ENCODE measurements at places on chromosomes 11 and 22.

GRCh38 chr11:123560006-123560405, 94.4 kb downstream of the SCN3B start:
- H3K27ac ChIP-seq: peak overlapping the region; percentile 3
- peaks cover 15% of the 10 kb centered on the region for H3K4me1 ChIP-seq
- peak overlapping the region; percentile 78 for H3K4me3 ChIP-seq
- H3K36me3 ChIP-seq: no peaks in the 10 kb centered on the region
- H3K27me3 ChIP-seq: peaks cover 7% of the 10 kb centered on the region
- DNase-seq: peak; percentile 62

DNA sequence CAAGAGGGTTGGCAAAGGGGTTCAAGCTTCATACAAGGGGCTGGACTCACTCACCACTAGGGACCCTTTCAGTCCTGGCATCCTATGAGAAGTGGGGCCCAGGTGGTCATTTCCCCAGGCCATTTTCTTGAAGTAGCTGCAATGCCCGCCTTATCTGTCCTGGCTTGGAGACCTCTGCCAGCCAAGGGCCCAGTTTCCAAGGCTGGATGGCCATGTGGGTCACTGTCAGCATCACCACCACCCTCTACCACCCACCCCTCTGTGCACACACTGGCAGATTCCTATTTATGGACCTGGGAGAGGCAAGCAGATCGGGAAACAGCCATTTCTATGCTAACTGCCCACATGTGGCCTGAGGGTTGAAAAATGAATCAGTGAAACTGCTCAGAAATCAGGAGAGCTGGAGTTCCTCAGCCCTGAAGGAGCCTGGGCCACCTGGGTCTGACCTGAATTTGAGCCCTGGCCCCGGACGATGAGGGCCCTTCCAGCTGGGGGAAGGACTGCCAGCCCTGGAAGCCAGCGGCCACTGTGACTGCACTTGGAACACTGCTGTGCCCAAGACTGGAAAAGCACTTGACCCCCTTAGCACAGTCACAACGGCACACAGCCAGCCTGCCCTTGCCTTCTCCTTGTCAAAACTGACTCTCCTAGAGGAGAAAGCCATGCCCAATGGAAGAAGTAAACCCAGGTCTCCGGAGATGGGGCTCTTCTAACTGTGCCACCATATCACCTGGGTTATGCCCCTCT, 442.2 kb downstream of the BUD13 start:
- DNase-seq: no peak
- no peaks in the 10 kb centered on the region for H3K36me3 ChIP-seq
- H3K27ac ChIP-seq: no peak overlapping the region
- H3K4me3 ChIP-seq: no peak overlapping the region

DNA sequence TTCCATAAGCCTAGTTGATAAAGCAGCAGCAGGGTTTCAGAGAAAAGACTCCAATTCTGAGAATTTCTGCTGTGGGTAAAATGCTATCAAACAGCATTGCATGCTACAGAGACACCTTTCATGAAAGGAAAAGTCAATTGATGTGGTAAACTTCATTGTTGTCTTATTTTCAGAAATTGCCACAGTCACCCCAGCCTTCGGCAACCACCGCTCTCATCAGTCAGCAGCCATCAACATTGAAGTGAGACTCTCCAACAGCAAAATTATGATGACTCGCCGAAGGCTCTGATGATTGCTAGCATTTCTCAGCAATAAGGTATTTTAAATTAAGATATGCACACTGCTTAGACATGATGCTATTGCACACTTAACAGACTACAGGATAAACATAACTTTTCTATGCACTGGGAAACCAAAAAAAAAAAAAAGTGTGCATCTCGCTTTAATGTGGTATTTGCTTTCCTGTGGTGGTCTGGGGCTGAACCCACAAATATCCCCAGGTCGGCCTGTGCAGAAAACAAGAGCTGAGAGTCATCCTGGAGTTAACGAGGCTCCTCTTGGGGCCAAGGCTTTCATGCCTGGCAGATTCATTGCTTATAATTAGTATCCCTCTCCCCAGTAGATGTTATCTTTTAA, 192.1 kb downstream of the CTTN start:
- H3K4me3 ChIP-seq: no peak overlapping the region
- no peaks in the 10 kb centered on the region for H3K36me3 ChIP-seq
- peak; percentile 10 for DNase-seq
- H3K27me3 ChIP-seq: peaks cover 47% of the 10 kb centered on the region

DNA sequence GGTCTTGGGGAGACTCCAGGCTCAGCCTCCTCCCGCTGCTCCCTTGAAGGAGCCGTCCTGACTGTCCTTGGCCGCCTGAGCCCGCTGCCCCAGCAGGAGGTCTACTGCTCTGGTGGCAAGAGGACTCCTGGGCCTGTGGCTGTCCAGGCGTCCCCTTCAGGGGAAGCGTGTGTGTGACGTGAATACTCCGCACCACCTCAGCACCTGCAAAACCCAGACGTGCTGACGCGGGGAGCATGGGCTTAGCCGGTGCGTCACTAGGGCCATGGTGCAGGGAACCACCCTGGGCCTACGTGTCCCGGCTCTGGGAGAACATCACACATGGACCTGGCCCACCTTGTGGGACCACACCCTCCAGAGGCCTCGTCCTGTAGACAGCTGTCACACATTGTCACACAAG, 30.2 kb upstream of the BRSK2 start:
- no peak overlapping the region for H3K4me3 ChIP-seq
- no peaks in the 10 kb centered on the region for H3K36me3 ChIP-seq
- H3K4me1 ChIP-seq: no peaks in the 10 kb centered on the region
- H3K27me3 ChIP-seq: peaks cover 9% of the 10 kb centered on the region

DNA sequence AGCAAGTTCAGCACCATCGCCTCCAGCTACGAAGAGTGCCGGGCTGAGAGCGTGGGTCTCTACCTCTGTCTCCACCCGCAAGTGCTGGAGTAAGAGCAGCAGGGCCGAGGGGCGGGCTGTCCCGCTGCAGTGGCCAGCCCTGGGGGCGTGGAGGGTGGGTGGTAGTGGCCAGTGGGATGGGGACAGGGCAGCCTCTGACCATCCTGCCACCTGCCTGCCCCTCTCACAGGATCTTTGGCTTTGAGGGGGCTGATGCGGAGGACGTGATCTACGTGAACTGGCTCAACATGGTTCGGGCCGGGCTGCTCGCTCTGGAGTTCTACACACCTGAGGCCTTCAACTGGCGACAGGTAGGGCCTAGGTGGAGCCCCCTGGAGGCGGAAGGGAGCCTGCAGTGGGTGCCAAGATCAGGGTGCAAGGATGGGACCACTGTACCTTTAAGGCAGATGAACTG, 15.0 kb upstream of the BBS1 start:
- peaks cover 14% of the 10 kb centered on the region for H3K36me3 ChIP-seq
- no peak overlapping the region for H3K4me3 ChIP-seq
- H3K27me3 ChIP-seq: no peaks in the 10 kb centered on the region
- no peaks in the 10 kb centered on the region for H3K4me1 ChIP-seq

- DNase-seq: no peak
- H3K4me3 ChIP-seq: no peak overlapping the region
- H3K27me3 ChIP-seq: peaks cover 45% of the 10 kb centered on the region
Observed at GRCh38 chr11:10315083-10315482, 10.2 kb downstream of the ADM start.

- no peak overlapping the region for H3K27ac ChIP-seq
- peaks cover 11% of the 10 kb centered on the region for H3K27me3 ChIP-seq
- no peak overlapping the region for H3K4me3 ChIP-seq
- H3K4me1 ChIP-seq: no peaks in the 10 kb centered on the region
- H3K36me3 ChIP-seq: peaks cover 5% of the 10 kb centered on the region
- DNase-seq: no peak
Observed at GRCh38 chr22:48015701-48016100, 1253.3 kb downstream of the TBC1D22A start.

GRCh38 chr22:41242396-41243117, 1.8 kb upstream of the CHADL start:
- H3K4me3 ChIP-seq: no peak overlapping the region
- H3K27me3 ChIP-seq: no peaks in the 10 kb centered on the region

- H3K4me1 ChIP-seq: peaks cover 17% of the 10 kb centered on the region
- DNase-seq: no peak
- H3K4me3 ChIP-seq: no peak overlapping the region
Observed at GRCh38 chr11:18696638-18697225, 1.8 kb upstream of the TMEM86A start.

- no peak for DNase-seq
- no peak overlapping the region for H3K27ac ChIP-seq
- H3K4me1 ChIP-seq: no peaks in the 10 kb centered on the region
- H3K4me3 ChIP-seq: no peak overlapping the region
- peaks cover 5% of the 10 kb centered on the region for H3K27me3 ChIP-seq
Observed at GRCh38 chr11:119875841-119876600, 147.0 kb upstream of the NECTIN1 start.

DNA sequence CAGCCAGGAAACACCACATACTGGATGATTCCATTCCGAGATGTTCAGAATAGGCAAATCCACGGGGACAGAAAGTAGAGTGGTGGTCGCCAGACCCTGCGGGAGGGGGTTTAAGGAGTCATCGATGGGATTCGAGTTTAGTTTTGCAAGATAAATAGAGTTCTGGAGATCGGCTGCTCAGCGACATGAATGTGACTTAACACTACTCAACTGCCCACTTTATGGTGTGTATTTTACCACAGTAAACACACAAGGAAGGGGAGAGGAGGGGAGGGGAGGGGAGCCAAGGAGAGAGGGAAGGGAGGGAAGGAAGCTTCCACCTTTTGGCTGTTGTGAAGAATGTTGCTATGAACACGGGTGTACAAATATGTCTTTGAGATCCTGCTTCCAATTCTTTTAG, 10.4 kb upstream of the ARHGAP8 start:
- H3K36me3 ChIP-seq: no peaks in the 10 kb centered on the region
- H3K4me1 ChIP-seq: no peaks in the 10 kb centered on the region
- no peak for DNase-seq
- no peak overlapping the region for H3K27ac ChIP-seq

- no peak for DNase-seq
- H3K4me1 ChIP-seq: peaks cover 20% of the 10 kb centered on the region
- no peak overlapping the region for H3K27ac ChIP-seq
- no peaks in the 10 kb centered on the region for H3K36me3 ChIP-seq
- H3K27me3 ChIP-seq: no peaks in the 10 kb centered on the region
- peak overlapping the region; percentile 45 for H3K4me3 ChIP-seq
Observed at GRCh38 chr22:31247726-31248125, 35.6 kb downstream of the LIMK2 start.

DNA sequence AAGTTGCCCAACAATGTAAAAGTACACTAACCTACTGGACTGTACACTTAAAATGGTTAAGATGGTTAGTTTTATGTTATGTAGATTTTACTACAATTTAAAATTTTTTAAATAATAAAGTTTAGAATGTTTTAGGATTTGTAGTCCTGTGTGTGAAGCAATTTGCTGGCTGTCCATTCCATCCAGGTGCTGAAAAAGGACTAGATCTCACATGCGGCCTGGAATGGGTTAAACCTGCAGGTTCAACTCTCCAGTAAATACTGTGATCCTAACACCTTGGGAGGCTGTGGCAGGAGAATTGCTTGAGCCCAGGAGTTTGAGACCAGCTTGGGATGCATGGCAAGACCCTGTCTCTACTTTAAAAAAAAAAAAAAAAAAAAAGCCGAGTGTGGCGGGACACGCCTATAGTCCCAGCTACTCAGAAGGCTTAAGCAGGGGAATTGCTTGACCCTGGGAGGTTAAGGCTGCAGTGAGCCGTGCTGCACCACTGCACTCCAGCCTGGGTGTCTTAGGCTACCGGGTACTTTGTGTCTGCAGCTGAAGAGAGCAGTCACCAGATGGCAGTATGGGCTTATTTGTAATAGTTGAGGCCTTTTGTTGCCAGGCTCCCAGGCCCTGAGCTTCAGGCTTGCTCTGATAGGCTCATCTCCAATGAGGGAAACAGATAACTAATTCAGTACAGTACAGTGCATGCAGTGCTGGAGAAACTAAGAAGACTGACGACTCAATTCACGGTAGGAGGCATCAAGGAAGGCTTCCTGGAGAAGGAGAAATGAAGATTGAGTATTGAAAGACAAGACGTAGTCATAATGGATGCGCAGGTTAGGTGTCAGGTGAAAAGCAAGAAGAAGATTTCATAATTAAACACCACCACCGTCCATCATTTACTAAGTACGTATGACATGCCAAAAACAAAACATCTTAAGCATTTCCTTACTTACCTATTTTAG, 64.7 kb upstream of the ASPHD2 start:
- H3K27ac ChIP-seq: no peak overlapping the region
- peak; percentile 45 for DNase-seq
- no peak overlapping the region for H3K4me3 ChIP-seq
- H3K27me3 ChIP-seq: peaks cover 27% of the 10 kb centered on the region
- H3K4me1 ChIP-seq: peaks cover 6% of the 10 kb centered on the region

GRCh38 chr11:101487775-101488174, 96.0 kb downstream of the TRPC6 start:
- no peak overlapping the region for H3K4me3 ChIP-seq
- no peaks in the 10 kb centered on the region for H3K27me3 ChIP-seq
- no peaks in the 10 kb centered on the region for H3K36me3 ChIP-seq
- H3K27ac ChIP-seq: no peak overlapping the region
- no peak for DNase-seq
- H3K4me1 ChIP-seq: no peaks in the 10 kb centered on the region
